ENCODE measurements at places on chromosomes 1 and 21.

DNA sequence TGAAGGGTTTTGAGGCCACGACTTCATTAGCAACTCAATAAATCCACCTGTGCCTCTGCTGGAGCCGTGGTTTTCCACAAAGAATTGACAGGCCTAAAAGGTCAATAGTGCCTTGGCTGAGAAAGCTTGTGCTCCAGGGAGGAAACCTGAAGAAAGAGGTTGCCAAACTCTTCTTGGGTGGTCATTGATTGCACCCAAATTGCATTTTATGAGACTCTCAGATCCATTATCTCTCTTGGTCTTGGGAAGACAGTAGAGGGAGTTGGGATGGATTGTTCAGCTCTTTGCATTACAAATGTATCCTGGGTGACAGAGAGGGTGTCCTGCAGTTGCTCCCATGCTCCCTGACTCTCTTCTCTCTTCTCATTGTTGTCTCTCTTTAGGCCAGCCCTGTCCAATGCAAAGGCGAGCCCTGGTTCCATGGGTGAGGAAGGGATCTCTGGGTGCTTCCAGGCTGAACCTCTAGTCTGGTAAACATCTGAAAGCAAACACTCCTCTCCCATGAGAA is 46.1 kb upstream of the HTR1D start:
- no peak for DNase-seq

- no peak for DNase-seq
Measured at GRCh38 chr1:204974327-204974726, 68.7 kb upstream of the CNTN2 start.

DNA sequence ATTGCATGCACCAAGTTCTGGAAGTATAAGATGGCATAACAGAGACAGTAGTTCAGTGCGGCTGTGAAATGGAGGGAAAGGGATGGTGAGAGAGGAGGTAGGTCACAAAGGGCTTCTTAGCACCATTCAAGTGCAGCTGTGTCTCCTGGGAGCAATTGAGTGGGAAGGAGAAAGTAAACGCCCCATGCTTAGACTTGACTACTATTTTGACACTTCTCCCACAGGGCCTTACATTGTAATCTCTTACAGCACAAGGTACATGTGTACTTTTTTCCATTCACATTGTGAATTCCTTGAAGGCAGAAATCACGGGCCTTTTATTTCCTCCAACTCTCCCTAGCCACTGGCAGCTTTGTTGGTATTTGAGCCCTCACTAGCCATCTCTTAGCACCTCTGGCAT is 239.6 kb upstream of the FOXD3 start:
- DNase-seq, result no peak

GRCh38 chr1:228006786-228007048 is at the start of gene WNT3A:
Gene WNT3A, plus strand, starts transcription at chr1:228006998. Its CDS starts 131 bp downstream, at chr1:228007129.
- DNase-seq, result no peak

DNA sequence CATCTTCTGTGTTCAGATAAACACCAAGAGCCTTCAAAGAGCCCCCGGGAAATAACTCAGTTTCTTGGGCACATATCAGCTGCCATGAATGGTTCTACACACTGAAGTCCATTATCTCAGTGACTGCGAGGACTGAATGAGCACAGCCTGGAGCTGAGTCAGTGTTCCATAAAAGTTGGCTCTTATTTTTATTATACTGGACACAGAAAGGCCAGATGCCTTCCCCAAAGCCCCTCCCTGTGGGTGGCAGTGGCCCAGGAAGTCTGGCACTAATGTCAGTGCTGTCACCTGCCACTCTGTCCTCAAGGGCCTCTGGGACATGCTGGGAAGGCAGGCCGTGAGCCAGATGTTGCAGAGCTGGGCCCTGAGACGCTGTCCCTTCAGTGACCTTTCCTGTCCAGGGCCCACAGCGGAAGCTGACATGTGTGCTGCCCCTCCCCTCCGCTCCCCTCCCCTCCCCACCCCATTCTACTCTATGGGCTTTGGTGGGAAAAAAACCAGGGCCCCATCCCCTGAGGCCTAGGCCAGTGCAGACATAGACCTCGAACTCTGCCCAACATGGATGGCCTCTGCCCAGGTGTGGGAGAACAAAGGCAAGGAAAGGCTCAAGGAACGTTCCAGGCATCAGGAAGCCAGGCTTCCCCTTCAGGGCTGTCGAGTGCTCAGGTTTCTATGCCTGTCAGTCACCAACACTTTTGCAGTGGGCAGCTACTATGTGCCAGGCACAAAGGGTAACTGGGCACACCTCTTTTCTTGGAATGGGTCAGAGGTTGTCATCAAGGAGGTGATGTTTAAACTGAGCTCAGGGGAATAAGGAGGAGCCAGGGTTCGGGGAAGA is 22.4 kb upstream of the NPPB start:
- DNase-seq, result no peak

GRCh38 chr1:115067161-115067859 is 22.0 kb downstream of the TSPAN2 start:
- DNase-seq, result no peak

DNA sequence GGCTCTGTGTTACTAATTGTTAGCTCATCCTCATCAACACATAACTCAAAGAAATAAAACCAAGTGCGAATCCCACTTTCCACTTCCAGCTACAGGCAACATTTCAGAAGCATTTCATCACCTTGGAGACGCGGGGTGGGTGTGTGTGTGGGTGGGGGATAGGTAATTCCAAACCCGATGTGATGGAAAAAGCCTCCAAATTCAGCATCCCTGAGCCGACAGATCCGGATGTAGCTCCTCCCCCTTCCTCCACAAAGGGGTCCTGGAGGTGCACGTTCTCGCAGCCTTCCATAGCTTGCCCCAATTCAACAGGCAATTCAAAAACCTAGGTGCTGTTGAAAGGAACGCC is 486 bp downstream of the HSPA13 start:
- DNase-seq, result no peak

DNA sequence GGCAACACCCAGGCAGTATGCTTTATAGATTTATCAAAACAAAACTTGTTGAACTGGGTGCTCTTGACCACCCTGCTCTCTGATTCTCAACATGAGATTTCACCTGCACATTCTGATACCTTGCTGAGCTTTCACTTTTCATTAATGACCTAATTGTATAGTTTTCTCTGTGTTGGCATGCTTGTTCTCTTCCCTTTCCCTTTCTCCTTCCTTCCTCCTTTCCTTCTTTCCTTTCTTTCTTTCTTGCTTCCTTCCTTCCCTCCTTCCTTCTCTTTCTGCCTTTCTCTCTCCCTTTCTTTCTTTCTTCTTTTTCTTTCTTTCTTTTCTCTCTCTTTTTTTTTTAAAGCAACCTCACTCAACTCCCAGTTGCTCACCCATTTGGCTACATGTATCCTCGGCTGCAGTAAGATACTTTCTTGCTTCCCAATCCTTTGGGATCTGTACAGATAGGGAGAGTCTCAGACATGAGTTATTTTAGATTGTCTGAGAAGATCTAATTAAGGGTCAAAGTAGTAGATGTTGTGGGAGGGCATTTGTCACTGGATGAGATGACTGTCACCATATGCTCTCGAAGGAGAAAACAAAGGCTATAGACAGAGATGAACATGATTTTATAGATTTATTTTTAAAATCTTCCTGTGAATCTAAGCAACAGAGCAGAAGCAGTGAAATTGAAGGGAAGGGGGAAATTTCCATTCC is 458.0 kb downstream of the USP25 start:
- no peak for DNase-seq

GRCh38 chr1:24566236-24566867 is 10.5 kb downstream of the NCMAP start:
- no peak for DNase-seq

GRCh38 chr1:162530307-162530987 is 31.1 kb upstream of the UAP1 start:
- no peak for DNase-seq

DNA sequence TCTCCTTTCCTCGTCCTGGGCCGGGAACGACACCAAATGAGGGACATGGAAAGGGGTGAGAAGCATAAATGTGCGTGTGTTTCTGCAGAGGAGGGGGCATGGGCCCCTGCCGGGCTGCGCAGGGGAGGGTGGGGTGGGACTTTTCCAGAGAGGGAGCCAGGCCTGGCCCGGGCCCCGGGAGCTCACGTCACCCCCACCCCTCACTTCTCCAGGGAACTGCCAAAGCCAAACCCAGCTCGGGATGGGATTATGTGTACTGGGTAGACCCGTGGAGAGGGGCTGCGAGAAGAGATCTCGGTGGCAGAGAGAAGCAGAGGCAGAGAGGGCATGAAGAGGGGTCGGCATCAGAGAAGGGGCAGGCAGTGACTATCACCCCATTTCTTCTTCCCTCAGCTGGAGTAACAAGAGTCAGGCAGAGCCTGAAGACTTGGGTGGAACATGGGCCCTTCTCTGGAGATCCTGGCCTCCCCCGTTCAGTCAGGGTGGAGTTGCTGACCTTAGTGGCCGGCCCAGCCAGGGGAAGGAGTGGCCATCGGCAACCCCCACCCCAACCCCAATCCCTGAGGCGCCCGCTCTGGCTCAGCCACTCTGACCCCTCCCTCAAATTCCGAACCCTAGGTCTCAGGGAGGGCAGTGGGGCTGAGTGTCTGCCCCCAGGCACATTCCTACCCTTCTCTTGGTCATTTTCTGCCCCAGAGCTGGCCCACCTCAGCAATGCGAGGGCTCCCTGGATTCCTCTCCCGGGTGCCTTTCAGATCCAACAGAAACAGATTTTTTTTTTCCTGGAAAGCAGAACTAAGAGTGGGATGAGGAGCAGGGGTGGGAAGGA is 1.2 kb downstream of the ADAMTSL4 start:
- DNase-seq, result no peak

GRCh38 chr1:208100906-208101305 is 143.3 kb downstream of the PLXNA2 start:
- DNase-seq, result no peak

- DNase-seq, result no peak
Measured at GRCh38 chr1:10975567-10976326, 36.7 kb upstream of the TARDBP start.

DNA sequence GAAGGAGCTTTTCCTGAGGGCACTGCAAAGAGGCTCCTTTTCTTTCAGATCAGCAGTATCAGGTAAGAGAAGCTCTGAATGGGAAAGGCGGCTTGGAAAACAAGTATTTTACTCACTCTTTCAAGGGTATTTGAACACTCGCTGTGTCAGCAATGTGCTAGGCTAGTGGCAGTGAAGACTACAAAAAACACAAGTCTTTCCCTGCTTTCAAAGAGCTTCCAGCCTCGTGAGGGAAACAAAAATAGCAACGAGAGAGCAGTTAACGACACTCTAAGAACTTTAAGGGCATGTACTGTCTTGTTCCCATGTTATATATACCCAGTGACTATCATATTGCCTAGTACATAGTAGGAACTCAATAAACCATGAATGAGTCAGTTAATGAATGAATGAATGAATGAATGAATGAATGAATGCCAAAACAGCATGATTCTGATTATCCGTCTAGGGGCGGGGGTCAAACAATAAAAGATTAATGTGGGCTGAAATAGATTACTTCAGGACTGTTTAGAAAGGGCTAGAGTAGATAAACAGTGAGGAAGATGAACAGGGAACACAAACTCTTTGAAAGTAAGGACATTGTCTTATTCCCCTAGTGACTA is 14.2 kb upstream of the MCOLN3 start:
- no peak for DNase-seq

- DNase-seq, result no peak
Measured at GRCh38 chr1:13807209-13807608, 107.2 kb downstream of the PRDM2 start.

DNA sequence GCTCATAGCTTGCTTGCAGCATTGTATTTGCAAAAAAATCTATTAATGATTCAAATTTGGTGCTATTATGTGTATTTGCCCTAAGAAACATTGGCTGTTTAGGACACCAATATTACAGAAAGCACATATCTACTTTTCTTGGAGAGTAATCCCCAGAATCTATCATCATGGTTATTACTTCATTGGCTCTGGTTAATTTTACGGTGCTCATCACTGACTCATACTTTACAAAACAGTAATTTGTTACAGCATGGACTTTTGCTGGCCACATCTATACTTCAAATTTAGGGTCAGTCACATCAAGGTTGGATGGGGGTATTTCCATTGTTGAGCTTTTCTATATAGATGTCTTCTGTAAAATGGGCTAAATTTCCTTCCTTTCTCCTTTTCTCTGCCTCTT is 45.7 kb downstream of the SH3GLB1 start:
- no peak for DNase-seq

GRCh38 chr1:228283476-228284147 is 75.8 kb downstream of the OBSCN start:
- DNase-seq, result no peak

- DNase-seq, result no peak
Measured at GRCh38 chr1:171367436-171367835, 53.5 kb downstream of the FMO4 start.

DNA sequence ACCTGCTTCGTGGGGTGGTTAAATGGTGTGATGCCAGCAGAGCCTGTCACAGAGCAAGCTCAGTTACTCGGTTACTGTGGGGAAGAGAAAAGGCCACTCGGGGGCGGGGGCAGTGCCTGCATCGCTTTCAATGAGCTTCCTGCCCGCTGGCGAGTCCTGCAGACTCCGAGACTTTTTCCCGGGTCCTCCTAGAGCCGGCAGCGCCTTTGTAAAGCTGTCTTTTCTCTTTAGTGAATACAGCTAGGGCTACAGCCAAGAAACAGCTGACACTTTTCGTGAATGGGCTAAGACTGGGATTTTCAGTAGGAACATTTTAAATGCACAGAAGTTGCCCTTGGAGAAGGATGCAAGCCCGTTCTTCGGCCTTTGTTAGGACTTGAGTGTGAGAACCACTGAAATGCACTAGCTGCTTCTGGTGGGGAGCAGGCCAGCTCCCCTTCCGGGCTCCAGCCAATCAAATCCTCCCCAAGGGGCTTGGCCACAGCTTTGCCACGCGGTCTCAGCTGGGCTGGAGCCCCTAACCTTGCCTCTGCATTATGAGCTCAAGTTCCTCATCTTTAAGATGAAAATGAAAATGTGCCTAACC is 23.4 kb upstream of the EFHD2 start:
- no peak for DNase-seq

DNA sequence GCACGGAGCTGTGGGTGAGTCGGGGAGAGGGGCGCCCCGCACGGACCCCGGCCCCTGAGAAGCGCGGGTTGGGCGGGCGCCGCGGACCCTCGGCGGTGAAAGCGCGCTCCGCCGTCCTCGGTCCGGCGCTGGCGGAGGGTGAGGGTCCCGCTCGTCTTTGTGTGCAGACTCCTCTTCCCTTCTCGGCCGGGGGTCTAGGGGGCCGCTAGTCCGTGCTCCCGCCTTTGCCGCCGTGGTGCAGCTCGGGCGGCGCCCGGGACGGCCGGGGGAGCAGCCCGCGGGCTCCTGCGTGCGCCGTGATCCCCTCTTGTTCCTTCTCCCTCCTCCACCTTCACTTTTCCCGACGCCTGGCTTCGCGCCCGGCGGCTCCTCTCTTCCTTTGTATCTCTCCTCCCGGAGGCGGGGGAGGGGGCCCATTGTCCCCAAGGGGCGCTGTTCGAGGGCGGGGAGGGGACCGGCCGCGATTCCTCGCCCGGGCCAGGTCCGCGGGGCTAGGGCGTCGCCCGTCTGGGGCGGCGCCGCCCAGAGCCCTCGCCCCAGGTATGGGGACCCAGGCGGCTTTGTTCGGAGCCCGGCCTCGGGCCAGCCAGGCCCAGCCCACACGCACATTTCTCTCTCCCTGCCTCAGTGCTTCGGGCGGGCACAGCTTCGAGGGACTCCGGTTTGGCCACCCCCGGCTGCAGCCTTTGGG is 519 bp downstream of the FNBP1L start:
- DNase-seq, result no peak
